ENCODE measurements at places on chromosomes 2 and 18.

- DNase-seq = no peak
These were observed 102.6 kb upstream of the SMIM21 start for GRCh38 chr18:75530118-75530517.

GRCh38 chr2:54641988-54642387 is 81.5 kb upstream of the EML6 start:
- no peak for DNase-seq

DNA sequence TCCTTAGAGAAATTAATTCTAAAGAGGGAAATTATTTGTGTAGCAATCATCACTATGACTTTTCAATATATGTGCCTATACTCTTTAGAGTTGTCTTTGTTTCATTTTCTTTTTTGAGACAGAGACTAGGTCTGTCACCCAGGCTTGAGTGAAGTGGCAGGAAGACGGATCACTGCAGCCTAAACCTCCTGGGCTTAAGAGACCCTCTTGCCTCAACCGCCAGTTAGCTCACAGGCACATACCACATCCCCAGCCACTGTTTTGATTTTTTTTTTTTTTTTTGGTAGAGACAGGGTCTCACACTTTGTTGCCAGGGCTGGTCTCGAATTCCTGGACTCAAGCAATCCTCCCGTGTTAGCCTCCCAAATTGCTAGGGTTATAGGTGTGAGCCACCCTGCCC is 12.4 kb downstream of the YWHAQ start:
- no peak for DNase-seq

- no peak for DNase-seq
These were observed 981 bp downstream of the ST8SIA3 start for GRCh38 chr18:57353137-57353939.

DNA sequence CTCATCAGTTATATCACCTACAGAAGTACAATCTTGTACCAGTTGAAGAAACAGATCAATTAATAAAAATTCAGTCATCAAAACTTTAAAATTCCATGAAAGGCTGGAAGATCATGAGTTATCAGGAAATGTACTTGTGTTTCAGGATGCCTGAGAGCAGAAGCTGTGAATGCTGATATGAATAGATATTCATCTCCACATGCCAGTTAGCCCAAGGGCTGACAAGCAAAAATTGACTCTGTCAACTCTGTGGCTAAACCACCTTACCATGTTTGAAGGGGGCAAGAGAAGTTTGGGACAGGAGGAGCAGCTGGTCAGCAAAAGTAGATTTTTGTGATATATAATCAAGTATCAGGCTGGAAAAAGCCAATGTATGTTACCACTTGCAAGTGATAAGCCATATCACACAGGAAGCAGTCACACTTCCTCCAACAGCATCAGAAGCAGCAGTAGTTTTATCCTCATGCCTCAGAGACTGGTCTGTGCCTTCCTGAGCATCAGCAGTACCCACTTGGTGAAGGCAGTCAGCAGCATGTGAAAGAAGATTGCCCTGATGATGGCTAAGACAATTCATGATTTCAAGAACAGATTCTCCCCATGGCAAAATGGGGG is 328.2 kb upstream of the CNTNAP5 start:
- no peak for DNase-seq

GRCh38 chr2:103788951-103789350 is 1027.1 kb downstream of the TMEM182 start:
- no peak for DNase-seq

DNA sequence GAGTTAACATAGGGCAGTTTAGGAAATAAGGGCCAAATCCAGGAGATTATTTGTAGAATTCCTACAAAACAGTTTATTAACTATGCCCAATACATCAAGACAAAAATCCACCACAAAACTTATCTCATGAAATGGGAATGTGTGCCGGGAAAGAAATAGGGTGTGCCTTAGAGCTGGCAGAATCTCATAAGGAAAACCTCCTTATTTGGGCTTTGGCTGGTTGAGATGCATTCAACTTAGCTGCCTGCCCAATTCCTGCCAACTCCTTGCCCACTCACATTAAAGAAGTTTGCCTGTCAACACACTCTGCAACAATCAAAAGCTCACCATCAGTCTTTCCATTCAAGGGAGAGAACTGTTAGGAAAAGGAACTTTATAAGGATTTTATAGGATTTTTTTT is 500.6 kb downstream of the SATB2 start:
- DNase-seq = no peak

DNA sequence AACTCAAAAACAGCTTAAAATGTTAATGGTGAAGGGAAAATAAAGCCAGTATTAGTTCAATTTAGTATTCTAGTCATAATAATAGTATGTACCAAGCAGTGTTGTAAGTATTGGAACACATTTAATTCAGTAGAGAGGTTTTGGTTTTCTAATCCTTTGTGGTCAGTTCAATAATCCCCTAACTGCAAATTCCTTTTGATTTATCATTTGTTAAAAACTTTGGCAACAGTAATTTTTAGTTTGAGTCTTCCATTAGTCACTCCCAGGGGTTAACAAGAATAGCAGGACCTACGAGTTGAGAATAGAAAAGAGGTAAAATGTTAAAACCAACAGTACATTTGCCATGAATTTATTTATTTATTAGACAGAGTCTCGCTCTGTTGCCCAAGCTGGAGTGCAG is 10.7 kb downstream of the MRPL44 start:
- no peak for DNase-seq

DNA sequence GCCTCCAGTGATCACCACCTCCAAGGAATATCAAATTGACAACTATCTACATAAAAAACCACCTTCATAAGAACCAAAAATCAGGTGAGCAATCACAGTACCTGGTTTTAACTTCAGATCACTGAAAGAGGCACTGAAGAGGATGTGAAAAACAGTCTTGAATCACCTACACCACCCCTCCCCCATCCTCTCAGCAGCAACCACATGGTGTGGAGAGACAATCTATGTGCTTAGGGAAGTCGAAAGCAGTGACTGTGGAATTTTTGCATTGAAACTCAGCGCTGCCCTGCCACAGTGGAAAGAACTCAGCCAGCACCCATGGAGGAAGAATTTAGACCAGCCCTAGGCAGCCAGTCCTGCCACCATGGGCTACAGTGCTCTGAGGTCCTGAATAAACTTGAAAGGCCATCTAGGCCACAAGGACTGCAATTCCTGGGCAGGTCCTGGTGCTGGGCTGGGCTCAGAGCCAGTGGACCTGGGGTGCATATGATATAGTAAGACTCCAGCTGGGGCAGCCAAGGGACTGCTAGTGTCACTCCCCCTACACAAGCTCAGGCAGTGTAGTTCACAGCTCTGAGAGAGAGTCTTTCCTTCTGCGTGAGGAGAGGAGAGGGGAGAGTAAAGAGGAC is 75.6 kb downstream of the ATL2 start:
- no peak for DNase-seq

GRCh38 chr2:76008001-76008702 is 297.4 kb upstream of the GCFC2 start:
- DNase-seq = no peak

GRCh38 chr2:193963472-193964119 is 1693.4 kb upstream of the SLC39A10 start:
- no peak for DNase-seq

- no peak for DNase-seq
These were observed 53.7 kb upstream of the PARD3B start for GRCh38 chr2:204491528-204491927.

GRCh38 chr2:73269686-73270465 is 14.4 kb downstream of the FBXO41 start:
- DNase-seq = no peak

DNA sequence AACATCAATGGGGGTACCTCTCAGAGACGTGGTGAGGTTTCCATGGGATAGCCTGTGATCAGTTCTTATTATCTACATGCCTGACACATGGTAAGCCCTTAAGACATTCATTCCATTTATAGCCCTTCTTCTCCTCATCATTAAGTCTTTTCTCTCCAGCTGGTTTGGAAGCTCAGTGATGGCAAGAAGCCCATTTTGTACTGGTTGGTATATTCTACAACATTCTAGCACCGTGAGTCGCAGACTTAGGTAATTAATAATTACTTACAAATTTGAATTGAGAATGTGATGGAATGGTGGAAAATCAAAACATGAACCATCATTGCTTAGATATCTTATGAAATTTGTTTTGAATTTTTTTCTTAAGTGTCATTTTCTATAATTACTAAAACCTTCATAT is 472.6 kb downstream of the DLGAP1 start:
- no peak for DNase-seq
